ENCODE measurements at places on chromosomes 6 and 20. TPM values are rescaled to one million over a fixed set of nuclear protein-coding genes. Genes with fewer than 3 reads are reported as not detected.

GRCh38 chr6:154994836-154995253, 270 bp upstream of the TIAM2 start:
- no peak for DNase-seq

GRCh38 chr6:148968771-148969602, 222.2 kb downstream of the UST start:
- DNase-seq = peak; percentile 61

DNA sequence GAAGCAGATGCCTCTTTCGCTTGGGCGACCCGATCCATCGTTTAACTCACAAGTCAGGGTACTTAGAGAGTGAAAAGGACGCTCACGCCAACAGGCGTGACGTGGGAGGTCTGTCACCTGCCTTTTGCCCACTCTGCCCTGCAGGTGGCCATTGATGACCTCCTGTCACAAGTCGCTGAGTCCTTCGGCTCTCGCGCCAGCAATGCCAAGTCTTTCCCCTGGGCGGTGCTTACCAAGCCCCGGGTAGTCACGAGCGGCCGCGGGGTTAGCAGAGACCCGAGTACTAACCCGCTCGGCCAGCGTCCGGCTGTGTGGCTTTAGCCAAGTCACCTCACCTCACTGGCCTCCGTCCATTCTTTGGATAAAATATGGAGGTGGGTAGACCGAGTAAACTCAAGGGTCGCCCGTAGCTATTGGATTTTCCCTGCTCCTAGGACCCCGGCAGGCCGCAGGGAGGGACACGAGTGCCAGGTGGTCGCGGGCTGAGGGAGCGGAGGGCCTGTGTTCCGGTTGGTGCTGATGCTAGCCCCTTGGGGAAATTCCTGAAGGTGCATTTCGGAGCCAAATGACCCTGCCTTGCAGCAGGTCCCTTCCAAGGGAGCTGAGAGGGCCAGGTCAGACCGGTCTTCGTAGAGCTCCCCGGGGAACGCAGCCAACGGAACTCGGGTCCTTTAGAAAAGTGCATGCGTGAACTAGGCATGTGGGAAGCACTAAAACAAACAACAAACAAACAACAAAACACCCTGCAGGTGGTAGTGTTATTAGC, 668 bp downstream of the PKIB start:
- DNase-seq = no peak

- peak; percentile 74 for DNase-seq
Measured at GRCh38 chr6:79872986-79873385, 74.4 kb downstream of the ELOVL4 start.

- no peak for DNase-seq
Measured at GRCh38 chr20:35592339-35592974, 23.2 kb upstream of the SPAG4 start.

- DNase-seq = no peak
Measured at GRCh38 chr20:46123482-46124245, 5.5 kb downstream of the CD40 start.

The KIAA0408 gene
- total RNA-seq = 1.3 TPM

The EPPIN gene
- total RNA-seq = not detected

The L3MBTL1 gene
- total RNA-seq = 7.4 TPM

The LZTS3 gene
- 13.8 TPM for total RNA-seq

The PRL gene
- not detected for total RNA-seq
